Posterior vena cava (tissue), 2 donors: ENCODE measurements at places on chromosomes 7 and 10.
A peak's percentile ranks its signal among the peaks of the same experiment; 100 is the strongest.

- peak; percentile 51 for DNase-seq
These were observed 409.2 kb downstream of the DNAJB6 start for GRCh38 chr7:157745721-157746709.

GRCh38 chr10:70917635-70918034, 29.3 kb upstream of the PCBD1 start:
- DNase-seq: no peak

DNA sequence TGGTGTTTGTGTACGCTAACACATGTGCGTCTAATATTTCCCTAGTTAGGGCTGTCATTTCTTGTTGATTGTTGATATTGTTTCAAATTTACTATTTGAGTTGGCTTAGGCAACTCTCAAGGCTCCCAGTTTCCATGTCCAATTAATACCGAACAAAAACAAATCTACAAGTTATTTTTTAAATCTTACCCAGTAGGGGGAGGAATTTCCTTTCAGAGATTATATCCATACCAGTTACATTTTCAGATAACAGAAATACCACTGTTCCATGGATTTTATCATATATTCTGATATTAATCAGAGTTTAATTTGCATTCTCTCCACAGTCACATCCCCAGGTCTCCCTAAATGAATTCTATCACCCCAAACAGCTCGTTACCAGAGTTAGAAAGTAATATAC, 7.2 kb upstream of the AKR1B10 start:
- no peak for DNase-seq

DNA sequence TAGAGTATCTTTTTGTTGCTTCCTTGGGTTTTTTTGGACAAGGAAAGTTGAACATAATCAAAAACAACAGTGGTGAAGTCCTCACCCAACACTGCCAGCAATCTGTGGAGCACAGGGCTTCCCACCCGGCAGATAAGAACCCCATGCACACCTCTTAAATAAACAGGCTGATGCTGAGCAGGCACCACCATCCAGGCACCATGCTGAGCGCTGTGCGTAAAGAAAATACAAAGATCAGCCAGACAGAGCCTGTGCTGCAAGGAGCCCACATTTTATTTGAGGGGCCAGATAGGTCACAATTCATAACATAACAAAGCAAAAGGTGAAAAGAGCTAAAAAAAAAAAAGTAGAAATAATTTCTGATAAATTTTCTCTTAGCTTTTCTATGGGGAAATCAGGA, 231.2 kb downstream of the PTPRN2 start:
- no peak for DNase-seq

DNA sequence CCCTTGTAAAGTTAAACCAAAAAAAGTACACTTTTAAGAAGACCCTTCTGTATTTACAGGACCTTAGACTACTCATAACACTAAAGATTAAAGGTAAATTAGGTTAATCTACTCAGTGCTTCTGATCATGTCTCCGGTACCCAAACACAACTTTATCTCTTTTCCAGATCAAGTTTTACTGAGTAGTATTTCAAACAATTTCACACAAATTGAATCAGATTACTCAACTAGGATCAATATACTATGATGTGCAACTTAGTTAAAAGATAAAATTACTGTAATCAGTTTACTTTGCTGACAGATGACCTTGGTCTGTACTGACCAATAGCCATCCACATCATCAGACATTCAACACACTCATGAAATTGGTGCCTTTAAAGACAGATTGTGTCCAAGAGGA, 191.4 kb downstream of the SEMA3A start:
- DNase-seq: no peak

- no peak for DNase-seq
These were observed 157.2 kb upstream of the SLC25A13 start for GRCh38 chr7:96479015-96479645.

DNA sequence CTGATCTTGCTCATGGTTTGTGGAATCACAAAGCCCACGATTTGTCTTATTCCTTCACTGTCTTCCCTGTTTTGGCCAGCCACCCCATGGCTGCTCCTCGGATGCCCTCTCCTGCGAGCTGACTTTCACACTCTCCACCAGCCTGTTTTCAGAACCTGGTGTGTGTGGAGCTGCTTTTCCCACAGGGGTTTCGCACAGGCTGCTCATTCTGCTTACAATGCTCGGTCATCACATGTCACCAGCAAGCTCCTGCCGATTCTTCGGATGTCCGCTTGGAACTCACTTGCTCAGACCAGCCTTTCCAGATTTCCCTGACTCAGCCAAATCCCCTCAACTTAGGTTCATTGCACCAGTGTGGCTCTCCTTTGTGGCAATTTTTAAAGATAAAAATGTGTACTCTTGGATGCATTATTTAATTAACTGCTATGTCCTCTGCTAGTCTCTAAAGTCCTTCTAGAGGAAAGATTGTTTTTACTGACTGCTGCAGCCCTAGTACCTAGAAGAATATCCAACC, 1018.6 kb upstream of the LRRTM3 start:
- no peak for DNase-seq

- DNase-seq: no peak
These were observed 1.1 kb upstream of the NPS start for GRCh38 chr10:127548022-127548421.

GRCh38 chr10:126561294-126561920, 109.1 kb downstream of the C10orf90 start:
- DNase-seq: no peak

GRCh38 chr10:129952378-129953118, 11.5 kb downstream of the EBF3 start:
- peak; percentile 68 for DNase-seq

- no peak for DNase-seq
These were observed 81.3 kb downstream of the PRKCQ start for GRCh38 chr10:6498771-6499170.

DNA sequence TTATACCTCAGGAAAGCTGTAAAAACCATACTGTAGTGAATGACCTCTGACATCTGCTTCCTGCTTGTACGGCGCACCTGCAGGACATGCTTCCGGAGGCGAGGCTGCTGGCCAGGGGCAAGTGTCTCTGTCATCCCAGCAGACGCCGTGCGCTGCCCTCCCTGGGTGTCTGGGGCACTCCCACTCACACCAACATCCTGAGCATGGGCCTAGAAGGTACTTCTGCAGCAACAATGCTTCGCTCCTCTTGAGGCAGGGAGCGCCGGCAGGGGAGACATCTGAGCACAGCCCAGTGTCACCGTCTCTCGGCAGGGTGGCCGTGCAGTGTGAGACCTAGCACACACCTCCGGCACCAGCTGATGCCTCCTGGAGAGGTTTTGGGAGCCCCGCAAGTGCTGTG, 269.2 kb downstream of the MAD1L1 start:
- DNase-seq: peak; percentile 62

DNA sequence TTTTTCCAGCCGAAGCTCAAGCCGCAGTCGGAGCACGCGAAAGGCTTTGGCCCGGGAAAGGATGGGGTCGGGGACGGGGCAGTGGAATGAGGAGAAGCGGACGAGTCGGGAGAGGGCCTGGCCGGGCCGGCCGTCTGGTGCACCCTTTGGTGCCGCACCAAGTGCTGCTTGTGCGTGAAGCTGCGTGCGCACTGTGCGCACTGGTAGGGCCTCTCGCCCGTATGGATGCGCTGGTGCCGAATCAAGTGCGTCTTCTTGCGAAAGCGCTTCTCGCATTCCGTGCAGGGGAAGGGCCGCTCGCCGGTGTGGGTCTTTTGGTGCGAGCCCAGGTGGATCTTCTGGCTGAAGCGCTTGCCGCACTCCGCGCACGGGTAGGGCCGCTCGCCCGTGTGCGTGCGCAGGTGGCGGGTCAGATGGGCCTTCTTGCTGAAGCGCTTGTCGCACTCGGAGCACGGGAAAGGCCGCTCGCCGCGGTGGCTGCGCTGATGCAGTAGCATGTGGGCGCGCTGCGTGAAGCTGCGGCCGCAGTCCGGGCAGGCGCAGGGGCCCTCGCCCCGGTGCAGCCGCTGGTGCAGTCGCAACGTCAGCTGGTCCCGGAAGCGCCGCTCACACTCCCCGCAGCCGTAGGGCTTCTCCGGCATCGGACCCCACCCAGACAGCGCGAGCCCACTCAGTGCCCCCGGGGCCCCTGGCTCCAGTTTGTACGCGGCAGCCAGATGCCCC, 7.8 kb downstream of the ZNF467 start:
- DNase-seq: no peak

GRCh38 chr7:47267346-47267745, 314.6 kb downstream of the TNS3 start:
- peak; percentile 65 for DNase-seq

GRCh38 chr7:140541513-140542227, 62.4 kb upstream of the MKRN1 start:
- no peak for DNase-seq

GRCh38 chr10:79049931-79050895, 18.6 kb upstream of the ZMIZ1 start:
- peak; percentile 59 for DNase-seq

GRCh38 chr10:5651388-5651764, 15.0 kb downstream of the ASB13 start:
- no peak for DNase-seq

GRCh38 chr10:132414402-132415016, 17.5 kb downstream of the PWWP2B start:
- DNase-seq: no peak

DNA sequence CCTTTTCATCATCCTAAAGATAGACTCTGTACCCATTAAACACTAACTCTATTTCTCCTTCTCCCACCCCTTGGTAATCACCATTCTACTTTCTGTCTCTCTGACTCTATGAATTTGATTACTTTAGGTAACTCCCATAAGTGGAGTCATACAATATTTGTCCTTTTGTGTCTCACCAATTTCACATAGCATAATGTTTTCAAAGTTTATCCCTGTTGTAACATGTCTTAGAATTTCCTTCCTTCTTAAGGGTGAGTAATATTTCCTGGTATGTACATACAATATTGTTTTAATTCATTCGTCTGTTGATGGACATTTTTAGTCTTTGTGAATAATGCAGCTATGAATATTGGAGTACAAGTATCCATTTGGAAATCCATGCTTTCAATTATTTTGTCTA, 50.9 kb upstream of the CDCA7L start:
- no peak for DNase-seq

DNA sequence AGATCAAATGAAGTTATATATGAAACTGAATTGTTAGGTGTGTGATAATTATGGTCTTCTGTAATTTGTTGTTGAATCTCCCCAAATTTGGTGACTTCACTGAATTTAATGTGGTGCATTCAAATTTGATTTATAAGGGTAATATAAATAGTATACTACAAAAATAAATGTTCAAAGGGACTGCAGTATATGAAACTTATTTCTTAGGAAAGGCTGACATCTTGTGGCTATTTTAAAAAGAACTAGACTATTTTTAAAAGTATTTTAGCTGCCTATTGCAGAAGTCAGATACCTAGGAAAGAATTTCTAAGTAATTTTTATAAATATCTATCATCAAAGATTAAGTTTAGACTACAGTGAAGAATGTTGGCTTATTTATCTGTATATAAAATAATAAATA, 36.6 kb downstream of the ATRNL1 start:
- no peak for DNase-seq

GRCh38 chr7:39016609-39017008, 38.9 kb downstream of the POU6F2 start:
- no peak for DNase-seq

GRCh38 chr7:19369806-19370205, 224.6 kb upstream of the FERD3L start:
- no peak for DNase-seq

DNA sequence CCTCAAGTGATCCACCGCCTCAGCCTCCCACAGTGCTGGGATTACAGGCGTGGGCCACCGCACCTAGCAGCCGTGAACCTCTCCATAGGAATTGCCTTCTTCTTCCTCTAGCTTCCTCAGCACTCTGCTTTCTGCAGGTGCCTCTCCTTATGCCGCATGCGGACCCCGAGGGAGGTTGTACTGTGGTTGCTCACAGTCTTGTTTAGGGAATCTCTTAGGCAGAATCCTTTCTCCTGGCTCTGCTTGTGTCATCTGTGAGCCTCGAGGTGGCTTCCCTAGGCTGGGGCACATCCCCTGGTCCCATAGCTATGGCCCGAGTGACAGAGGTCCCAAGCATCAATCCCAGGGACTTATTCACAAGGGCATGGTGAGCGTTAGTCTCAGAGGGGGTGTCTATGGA, 33.2 kb upstream of the GIMAP8 start:
- DNase-seq: no peak

GRCh38 chr7:127413962-127414361, 21.5 kb upstream of the ZNF800 start:
- no peak for DNase-seq

GRCh38 chr7:4830176-4830575, 31.7 kb downstream of the PAPOLB start:
- DNase-seq: peak; percentile 85

- no peak for DNase-seq
These were observed 575.6 kb downstream of the POM121L12 start for GRCh38 chr7:53611043-53611442.

DNA sequence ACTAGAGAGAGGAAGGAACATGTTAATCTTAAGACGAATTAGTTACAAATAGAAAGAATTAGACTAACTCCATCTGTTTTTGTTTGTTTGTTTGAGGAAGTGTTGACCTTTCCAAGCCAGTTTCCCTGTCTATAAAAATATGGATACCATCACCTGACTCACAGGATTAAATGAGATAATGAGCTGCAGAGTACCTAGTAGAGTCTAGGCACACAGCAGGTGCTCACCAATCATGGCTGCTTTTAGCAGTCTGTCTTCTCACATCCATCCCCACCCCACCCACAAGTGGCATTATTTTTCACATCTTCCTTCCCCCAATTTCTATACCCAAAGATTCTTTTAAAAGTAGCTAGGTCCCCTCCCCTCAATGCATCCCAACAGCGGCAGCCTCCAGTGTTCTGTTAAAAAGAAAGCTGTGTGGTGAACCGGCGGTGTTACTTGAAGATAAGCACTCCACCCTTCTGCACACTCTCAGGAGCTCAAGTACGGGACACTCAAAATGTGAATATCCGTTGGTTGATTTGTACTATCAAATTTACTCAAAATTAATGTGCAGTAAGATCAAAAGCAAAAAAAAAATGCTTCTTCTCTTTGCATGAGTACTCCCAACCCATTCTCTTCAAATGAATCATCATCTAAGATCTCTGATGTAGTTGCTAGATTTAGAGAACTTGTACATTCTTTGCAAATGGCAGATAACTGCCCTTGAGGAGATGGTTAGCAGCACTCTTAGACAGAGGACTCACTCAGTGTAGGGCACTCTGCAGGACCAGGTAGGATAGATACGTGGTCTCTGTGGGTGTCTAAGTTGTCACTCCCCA, 145.4 kb upstream of the ASAH2 start:
- no peak for DNase-seq

- DNase-seq: no peak
These were observed 12.2 kb downstream of the SFTPA2 start for GRCh38 chr10:79547973-79548372.

DNA sequence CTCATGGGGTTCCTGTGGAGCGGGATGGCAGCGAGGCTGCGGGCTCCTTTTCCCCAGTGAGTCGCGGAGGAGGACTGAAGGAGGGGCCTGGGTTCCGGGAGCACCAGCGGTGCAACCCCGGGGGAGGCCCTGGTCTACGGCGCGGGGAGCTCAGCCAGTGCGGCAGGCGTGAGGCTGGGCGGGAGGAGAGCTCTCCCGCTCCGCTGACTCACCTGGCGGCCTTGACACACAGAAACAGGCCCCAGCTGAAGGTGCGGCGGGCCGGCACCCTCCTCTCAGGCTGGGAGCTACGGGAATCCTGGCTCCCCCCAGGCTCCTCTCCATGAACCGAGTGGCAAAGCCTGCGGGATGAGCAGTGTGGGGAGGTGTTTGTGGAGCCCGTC, 6.8 kb upstream of the NOM1 start:
- no peak for DNase-seq

- peak; percentile 87 for DNase-seq
These were observed 1.6 kb upstream of the SEPHS1 start for GRCh38 chr10:13349463-13350274.

- DNase-seq: no peak
These were observed 116.0 kb downstream of the NPTX2 start for GRCh38 chr7:98733036-98733435.
